ENCODE measurements at places on chromosomes 13 and 19.

DNA sequence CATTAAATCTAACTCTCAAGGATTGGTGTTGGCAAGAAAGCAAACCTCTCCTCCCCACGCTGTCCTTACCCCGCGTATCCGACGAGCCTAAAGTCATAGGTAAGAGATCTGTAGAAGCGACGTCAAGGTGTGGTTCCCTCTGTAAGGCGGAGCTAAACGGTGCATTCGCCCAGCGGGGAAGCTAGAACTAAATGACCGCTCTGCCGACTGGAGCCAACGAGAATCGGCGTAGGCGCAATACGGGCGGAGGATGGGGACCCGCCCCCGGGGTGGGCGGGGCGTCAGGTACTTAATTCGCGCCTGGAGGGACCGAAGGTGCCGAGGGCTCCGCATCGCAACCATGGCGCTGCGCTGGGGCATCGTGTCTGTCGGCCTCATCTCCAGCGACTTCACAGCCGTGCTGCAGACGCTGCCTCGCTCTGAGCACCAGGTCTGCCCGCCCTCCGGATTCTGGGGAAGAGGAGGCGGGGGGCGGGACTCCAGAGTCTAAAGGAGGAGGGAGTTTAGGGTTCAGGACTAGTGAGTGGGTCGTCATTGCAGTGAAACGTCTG is at the start of gene DHDH:
Gene DHDH (plus strand): TSS at position 318 of the 551 bp plus-strand sequence. CDS start 23 bp downstream, at position 341.
- DNase-seq = peak; percentile 61

- DNase-seq = no peak
Measured at GRCh38 chr13:66673401-66673800, 556.7 kb downstream of the PCDH9 start.

DNA sequence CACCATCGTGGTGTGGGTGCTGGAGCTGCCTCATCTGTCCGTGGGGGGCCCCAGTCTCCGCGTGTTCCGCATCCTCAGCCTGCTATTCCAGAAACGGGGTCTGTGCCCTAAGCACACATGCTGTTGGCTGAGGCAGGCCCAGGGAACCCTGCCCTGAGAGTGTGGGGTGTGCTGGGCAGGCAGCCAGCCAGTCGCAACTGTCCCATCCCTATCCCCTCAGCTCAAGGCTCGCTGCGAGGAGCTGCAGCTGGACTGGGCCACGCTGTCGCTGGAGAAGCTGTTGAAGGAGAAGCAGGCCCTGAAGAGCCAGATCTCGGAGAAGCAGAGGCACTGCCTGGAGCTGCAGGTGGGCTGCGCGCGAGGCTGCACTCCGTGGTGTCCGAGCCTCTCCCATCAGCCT is 21.9 kb downstream of the PLEKHJ1 start:
- DNase-seq = no peak

DNA sequence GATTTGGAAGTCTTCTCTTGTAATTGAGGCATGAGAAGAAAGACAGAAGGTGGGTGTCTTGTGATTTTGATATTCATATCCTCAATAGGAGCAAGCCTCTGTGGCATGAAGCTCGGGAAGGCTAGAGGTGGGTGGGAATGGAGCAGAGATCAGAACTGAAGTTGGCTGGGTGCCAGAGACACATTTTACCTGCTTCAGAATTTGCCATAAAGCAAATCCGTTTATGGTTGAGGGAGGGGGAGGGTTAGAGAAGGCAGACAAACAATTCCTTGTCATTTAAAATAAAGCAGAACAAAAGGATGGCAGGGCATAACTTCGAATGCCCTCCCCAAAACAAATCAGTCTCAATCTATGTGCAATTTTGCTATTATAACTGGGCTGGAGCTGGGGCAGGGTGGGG is 305.9 kb downstream of the KLF5 start:
- no peak for DNase-seq

DNA sequence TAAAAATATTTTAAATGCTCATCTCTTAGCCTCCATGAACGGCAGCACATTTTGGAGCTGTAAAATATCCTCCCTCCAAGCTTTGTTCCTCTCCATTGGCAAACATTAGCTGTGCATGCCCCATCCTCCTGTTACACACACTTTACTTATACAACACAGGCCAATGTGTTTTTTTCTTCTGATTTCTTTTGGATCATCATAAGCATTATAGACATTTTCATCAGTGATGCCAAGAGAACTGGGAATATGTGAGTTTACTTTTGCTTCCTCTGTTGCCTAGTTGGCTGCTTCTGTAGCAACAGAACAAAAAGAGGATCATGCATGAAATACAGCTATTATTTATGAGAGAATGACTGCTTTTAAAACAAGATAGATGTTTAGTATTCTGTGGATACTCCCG is 142.6 kb downstream of the PCDH9 start:
- DNase-seq = no peak

DNA sequence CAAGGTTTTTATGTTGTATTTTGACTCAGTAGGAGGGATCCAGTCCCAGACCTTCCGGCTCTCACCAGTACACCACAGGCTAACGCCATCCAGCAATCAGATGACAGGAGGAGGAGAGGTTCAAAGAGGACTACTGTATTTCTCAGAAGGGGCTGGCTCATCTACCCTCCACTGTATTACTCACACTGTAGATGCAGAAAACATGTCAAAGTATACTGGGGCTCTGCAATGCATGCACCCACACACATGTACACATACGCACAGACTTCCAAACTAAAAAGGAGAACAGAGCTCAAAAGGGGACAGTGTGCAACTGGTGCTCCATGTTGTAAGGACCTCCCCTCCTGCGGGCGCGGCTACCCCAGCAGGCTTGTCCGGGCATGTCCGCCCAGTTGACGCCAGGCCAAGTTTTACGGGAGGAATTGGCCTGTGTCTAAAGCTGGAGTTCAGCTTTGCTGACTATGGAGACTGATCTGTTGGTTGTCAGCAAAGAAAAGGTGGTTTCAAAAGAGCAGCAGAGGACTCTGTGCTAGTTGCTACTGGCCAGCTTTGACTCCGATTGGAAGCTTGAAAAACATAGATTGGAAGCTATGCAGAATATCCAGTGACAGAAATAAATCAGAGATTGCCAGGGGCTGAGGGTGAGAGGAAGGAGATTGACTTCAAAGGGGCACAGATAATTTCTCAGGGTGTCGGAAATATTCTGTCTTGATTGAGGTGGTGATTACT is 314.2 kb downstream of the DLEU7 start:
- DNase-seq = no peak

DNA sequence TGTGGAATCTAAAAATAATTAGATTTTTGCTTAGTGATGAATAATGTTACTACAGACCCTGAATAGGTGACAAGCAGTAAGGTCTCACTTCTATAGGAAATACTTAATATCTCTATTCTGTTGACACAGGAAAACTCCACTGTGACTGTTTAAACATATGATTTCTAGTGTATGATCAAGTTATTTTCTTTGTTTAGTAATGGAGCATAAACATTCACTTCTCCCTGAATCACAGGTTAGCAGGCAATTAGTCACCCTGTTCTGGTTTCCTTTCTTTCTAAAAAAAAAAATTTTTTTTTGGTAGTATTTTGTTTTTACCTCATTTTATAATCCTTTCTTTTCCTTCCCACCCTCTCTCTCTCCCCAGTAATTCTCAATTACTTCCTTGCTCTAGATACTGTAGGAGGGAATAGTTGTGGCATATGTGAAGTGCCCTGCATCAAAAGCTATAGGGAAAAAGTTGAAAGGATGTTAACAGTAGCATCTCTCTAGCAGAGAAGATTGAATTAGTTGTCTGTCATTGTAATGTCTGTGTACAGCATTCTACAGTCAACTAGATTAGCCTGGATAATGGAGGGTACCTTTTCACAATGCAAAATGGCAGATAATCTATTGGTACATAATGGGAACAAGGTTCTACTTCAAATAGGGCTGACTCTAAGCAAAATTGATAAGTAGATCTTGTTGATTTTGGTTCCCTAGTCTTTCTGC is 3.5 kb downstream of the HS6ST3 start:
- DNase-seq = no peak

DNA sequence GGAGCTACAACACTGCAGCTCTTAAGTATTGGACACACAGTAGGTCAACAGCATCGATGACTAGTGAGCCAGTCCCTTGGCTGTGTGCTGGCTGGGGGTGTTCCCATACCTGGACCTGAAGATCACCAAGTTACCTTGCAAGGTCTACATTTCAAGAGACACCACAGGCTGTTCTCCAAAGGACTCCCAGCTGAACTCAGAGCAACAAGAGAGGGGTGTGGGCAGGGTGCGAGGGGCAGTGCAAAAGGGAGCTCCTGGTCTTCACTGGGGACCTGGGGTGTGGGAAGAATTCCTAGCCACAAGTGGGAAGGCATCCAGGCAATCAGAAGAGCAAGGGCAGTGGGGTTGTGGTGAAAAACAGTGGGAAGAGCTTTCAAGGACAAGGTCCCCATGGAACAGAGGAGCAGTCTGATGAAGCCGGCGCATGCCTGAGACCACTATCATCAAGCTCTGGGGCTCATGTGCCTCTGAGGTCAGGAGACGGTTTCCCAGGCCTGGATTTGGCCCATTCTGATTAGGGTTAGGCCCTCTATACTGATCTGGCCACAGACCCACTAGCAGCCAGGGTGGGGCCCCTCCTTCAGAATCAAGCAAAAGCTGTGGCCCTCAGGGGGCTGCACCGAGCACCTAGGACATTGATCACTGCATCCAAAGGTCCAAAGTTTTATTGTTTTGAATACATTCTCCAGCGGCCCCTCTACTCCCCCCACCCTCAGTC is 4.7 kb upstream of the GSK3A start:
- no peak for DNase-seq

DNA sequence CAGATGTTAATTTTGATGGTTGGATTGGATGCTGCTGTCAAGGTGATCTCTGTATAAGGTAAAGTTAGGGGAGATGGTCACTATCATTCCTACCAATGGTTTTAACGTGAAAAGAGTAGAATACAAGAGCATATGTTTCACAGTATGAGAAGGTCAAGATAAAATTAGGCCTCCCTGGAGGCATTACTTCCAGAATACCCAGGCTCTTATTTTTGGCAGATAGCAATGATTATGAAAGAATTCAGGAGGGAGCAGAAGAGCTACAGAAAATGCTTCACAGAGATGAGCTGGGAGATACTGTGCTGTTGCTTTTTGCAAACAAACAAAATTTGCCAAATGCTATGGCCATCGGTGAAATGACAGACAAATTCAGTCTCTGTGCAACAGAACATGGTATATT is 547.5 kb upstream of the SPRY2 start:
- no peak for DNase-seq

DNA sequence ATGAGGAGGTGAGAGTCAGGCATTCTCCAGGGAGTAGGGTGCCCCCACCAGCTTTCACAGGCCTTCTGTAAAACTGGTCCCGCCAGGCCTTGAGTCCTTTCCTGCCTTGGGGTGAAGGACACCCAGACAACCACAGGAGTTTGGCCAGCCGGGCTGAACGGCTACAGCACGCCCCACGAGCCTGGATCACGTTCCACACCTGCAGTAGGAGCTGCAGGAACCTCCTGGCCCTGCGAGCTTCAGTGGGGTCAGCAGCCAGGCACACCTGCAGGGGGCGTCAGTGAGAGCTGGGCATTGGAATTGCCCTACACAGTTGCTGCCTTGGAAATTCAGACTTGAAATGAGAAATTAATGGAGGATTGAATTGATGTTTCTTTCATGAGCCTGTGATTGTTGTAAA is 45.7 kb downstream of the COL4A2 start:
- no peak for DNase-seq

- DNase-seq = no peak
Measured at GRCh38 chr19:35738021-35738886, 4.0 kb downstream of the IGFLR1 start.

GRCh38 chr13:39410096-39410901 is 192.7 kb downstream of the LHFPL6 start:
- DNase-seq = no peak

- DNase-seq = peak; percentile 7
Measured at GRCh38 chr13:44710576-44710975, 134.4 kb upstream of the TSC22D1 start.

DNA sequence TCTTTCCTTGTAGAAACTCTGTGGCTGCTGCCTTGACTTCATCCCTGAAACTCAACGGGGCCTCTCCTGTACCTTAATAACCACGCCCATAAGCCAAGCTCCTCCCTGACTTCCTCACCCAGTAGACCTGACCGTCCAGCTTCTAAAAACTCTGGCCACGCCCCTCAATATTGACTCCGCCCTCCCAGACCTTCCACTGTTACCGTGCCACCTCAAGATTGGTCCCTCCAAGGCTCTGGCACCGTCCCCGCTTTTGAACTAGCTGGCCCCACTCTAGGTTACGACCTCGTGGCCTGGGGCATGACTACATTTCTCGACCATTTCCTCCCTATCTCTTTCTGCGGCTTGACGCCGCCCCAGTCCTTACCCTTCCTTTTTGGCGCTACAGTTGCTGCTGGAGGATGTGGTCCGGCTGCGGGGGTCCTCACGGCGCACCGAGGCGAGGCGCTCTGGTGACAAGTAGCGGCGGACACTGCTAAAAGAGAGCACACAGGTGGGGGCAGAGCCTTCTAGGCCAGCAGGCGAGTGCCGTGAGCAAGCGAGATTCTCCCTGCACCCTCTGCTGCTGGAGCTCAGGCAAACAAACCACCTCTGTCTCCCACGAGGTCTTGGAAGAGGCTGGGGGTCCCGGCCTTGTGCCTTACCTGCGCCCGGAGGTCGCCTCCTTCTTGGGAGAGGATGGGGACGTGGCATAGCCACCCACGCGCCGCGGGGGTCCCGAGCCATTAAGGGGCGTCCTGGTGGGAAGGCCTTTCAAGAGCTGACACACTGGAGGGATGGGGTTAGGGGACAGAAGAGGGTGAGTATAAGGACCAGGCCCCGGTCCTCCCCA is 2.3 kb upstream of the EML2 start:
- DNase-seq = peak; percentile 90

DNA sequence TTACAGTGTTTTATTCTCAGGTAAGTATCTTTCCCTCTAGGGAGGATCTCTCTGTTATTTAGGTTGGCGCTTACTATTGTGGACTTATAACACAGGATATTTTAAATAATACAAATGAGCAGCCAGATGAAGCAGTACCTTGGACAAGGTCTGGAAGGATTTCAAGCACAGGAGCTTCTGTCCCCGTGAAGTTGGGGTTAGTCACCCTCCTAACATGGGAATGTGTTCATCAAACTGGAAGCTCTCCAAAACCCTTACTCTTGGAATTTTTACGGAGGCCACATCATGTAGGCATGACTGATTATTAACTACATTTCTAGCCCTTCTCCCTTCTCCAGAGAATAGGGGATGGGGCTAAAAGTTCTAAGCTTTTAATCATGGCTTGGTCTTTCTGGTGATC is 38.3 kb upstream of the SPRY2 start:
- no peak for DNase-seq

GRCh38 chr19:41863209-41863931 is 3.3 kb downstream of the RPS19 start:
- no peak for DNase-seq

- no peak for DNase-seq
Measured at GRCh38 chr13:73702419-73703071, 431.7 kb downstream of the KLF12 start.

GRCh38 chr13:100794575-100794974 is 120.0 kb upstream of the TMTC4 start:
- DNase-seq = no peak

- no peak for DNase-seq
Measured at GRCh38 chr19:6577476-6578125, 13.3 kb downstream of the CD70 start.

DNA sequence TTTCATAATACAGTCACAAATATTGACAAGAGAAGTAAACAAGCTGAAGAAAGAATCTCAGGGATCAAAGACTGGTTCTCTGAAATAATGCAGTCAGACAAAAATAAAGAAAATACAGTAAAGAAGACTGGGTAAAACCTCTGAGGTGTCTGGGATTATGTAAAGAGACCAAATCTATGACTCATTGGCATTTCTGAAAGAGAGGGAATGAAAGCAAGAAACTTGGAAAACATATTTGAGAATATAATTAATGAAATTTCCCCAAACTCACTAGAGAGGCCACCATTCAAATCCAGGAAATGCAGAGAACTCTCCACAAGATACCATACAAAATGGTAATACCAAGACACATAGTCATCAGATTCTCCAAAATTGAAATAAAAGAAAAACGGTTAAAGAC is 53.0 kb upstream of the GPC6 start:
- DNase-seq = no peak
